NCI-H1092 treated with DMSO at 0.1 percent for 48 hours (cell line): ENCODE measurements at places on chromosomes 6 and 20.

DNA sequence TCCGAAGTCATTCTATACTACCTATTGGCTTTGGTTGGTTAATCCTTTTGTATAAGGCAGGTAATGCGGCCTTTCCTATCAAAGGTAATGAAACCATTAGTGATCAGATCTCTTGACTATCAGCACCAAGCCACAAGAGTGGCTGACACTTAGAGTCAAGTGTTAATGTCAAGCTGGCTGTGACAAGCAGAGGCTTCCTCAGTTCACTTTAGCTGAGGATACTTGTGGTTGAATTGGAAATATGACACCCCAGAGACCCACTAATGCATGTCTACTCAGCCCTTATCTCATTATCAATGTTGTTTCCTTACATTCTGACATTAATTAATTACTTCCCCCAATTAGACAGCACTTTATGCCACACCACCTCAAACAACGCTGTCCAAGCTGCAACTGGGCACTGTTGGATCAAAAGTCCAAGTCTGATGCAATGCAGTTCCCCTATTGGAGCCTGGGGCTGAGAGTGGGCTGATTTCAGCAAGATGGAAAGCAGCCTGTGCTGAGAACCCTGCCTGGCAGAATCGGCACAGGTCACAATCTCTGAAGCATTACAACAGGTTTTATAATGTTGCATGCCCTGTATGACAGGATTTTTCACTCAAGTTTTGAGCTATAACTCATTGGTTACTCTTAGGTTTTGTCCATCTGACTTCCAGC lies 273.5 kb downstream of the COL12A1 start:
- DNase-seq: no peak

- peak; percentile 85 for DNase-seq
These were observed 535 bp downstream of the NKAIN2 start for GRCh38 chr6:123804014-123804786.

DNA sequence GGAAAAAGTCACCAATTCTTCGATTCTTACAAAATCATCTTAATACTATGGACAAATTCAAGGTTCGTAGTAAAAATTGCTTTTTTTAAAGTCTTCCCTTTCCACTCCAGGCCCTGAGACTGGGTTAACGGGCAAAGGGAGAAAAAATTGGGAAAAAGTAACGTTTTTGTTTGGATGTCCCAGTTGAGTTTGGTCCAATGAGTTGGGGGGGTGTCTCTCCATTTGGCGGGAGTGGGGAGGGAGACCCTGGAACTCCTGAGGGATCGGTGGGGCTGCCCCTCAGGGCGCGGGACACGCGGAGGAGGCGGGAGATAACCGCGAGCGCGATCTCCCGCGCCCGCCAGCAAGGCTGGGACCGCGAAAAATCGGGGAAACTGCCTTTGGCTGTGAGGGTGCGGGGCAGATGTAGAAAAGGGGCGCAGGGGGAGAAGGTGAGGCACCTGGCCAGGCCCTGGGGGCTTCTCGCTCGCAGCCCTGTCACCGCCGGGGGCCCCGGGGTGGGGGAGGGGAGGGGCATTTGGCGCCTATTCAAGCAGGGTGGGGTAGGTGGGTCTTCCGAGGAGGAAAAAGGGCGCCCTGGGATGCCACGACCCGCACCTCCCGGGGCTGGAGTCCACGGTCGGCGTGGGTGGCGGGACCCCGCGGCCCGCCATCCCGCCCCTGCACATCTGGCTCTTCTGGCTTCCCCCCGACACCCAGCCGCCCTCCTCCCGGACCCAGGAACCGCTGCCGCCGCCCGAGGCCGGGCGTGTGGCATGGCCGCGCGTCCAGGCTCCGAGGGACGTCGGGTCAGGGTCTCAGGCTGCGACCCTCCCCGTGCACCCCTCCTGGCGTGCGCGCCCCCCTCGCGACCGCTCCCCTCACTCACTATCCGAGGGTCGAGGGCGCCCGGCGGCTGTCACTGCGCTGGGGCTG lies 595 bp downstream of the FBXO5 start:
- DNase-seq: peak; percentile 10

- no peak for DNase-seq
These were observed 21.2 kb downstream of the PTPRK start for GRCh38 chr6:128499079-128499731.

- DNase-seq: no peak
These were observed 107.8 kb upstream of the ESR1 start for GRCh38 chr6:151699719-151700118.

DNA sequence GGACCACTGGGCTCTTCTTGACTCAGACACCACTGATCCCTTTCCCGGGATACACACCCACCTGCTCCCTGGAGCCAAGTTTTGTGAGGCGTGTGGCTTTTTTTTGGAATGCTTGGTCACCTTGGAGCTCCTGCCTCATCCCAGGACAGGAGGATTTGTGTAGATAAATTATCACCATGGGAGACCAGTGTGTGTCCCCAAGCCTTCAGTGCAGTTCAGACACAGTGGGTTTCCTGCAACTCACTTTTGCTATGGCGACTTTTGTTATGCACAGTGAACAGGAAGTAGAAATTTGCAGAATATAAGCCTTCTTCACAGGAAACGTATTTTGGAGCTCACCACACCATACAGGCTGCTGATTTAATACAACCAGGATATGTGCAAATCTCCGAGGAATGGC lies 357.4 kb downstream of the PAX1 start:
- no peak for DNase-seq

DNA sequence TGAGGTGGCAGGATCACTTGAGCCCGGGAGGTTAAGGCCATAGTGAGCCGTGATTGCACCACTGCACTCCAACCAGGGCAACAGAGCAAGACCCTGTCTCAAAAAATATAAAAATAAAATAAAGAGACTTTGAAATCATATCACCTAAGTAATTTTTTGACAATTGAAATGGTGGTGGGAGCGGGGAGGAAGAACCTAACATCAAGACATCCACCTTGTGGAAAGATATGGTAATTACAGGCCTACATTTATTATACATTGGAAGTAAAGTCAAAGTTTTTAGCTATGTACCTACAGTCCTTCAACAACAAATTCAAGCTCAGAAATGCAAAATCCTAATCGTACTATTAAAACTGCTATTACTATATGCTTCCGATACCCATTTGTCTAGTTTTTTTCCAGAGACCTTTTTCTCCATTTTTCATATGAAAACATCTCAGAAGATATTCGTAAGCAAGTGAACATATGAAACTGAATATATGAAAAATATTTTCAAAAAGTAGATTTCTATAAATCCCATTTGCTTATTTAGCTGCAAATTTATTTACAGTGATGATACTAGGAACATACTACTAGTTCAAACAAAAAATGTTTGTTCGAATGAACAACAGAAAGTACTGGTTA lies 83.3 kb downstream of the SYCP2 start:
- peak; percentile 39 for DNase-seq

DNA sequence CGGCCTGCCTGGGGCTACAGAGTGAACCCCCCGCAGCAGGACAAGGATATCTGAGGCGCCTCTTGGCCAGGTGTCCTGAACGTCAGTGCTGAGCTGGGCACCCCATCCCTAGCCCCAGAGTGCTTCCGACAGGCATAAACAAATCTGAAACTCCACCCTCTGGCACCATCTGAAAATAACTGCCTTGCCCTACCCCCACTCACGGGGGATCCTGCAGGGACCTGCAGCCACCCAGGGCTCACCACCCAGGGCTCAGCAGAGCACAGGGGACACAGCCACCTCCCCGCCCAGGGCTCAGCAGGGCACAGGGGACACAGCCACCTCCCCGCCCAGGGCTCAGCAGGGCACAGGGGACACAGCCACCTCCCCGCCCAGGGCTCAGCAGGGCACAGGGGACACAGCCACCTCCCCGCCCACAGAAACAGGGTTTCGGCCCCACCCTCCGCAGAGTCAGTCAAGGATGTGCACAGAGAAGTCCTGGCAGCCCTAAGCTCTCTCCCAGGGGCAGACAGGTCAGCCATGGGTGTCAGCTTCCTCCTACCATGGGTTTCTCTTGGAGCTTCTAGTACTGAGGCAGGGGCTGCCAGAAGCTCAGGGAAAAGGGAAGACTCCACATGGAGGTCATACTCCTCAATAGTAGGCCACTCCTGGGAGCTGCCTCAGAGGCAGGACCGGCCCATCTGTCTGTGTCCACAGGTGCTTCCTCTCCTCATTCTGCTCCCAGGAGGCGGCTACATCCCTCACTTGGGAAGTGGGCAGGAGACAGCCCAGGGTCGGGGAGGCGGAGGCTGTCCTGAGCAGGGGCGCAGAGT lies 4.6 kb downstream of the UCKL1 start:
- no peak for DNase-seq

DNA sequence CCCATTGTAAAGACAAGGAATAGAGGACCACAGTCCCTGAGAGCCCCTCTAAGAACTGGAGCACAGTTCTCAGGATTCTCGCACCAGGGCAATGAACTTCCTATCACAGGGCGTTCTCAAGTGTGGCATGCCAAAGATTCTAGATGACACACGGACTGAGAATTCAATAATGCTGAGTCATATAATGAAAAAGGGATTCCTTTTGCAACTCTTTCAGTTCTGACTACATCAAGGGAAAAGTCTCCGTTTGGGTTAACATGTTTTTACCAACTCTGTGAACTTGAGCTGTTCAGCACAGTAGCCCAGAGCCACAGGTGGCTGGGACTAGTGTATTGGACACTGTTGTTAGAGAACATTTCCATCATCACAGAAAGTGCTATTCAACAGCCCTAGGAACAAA lies 3.4 kb downstream of the MED20 start:
- DNase-seq: no peak

GRCh38 chr20:57330998-57331397 lies 1.4 kb downstream of the SPO11 start:
- no peak for DNase-seq

DNA sequence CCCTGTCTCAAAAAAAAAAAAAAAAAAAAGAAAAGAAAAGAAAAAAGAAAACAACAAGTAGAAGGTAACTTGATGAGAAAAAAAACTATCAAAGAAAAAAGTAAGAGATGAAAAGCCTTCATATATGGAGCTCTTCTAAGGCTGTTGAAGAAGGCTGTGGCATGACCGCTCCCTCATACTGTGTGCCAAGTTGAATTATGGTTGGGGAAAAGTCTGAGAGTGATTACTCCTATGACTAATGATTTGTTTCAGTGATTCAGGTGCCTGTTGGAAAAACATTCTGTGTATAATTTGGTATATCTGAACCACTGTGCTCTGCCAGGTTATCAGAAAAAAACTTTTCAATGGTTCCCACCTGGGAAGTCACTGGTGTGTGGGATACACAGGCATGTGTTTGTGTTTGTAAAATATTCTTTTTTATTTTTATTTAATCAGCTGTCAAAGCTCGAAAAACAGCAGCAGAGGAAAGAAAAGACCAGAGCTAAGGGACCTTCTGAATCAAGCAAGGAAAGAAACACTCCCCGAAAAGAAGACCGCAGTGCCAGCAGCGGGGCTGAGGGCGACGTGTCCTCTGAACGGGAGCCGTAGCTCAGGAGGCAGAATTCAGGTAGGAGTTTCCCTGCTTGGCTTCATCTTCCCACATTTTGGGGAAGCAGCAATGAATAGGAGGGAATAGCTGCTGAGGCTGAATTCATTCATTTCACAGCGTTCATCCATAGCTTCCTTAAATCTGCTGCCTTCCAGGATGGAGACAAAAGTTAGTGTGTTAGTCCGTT lies 69.7 kb upstream of the SCP2D1 start:
- no peak for DNase-seq

DNA sequence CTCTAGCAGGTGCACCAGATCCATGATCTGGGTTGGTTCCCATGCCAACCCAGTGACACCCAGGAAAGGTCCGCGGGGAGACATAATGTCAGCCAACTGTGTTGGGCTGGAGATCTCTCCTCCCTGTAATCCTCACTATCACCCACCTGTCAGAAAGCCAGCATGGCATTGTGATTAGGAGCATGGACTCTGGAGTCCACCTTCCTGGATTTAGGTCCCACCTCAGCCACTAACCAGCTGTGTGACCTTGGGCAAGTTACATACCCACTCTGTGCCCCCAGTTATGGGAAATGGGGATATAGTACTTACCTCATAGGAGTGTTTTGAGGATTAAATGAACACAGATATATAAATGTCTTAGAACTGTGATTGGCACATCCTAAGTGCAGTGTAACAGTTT lies 97.9 kb downstream of the ZDHHC14 start:
- DNase-seq: no peak

- no peak for DNase-seq
These were observed 85.4 kb downstream of the NINL start for GRCh38 chr20:25499855-25500434.

GRCh38 chr20:48620507-48621375 lies 207.1 kb downstream of the PREX1 start:
- peak; percentile 86 for DNase-seq

DNA sequence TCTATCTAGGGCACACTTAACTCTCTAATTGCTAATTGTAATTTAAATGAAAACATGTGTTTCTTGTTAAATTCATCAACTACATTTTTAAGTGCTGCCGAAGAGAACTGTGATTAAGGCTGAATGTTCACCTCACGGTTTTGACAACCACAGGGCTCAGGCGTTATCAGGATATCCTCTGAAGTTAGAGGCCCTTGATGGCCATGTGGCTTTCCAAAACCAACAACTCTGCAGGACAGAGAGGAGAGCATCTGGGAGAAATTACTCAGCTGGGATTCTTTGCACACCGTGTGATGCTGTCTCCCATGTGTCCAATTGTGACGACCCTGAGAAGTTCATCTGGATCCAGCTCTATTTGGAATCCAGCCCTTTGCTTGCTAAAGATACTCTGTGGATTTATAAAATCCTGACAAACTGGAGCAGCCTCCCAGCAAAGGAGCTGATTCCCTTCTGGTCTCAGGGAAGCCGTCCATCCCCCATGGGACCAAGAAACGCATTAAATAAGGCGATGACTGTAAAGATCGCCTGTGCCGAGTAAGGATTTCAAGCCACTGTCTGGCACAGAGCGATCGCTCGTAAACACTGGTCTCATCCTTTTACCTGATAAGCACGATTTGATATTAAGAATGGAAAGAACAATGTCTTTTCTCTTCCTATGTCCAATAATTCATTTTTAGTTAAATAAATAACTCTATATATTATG lies 401.1 kb downstream of the CD83 start:
- DNase-seq: no peak

DNA sequence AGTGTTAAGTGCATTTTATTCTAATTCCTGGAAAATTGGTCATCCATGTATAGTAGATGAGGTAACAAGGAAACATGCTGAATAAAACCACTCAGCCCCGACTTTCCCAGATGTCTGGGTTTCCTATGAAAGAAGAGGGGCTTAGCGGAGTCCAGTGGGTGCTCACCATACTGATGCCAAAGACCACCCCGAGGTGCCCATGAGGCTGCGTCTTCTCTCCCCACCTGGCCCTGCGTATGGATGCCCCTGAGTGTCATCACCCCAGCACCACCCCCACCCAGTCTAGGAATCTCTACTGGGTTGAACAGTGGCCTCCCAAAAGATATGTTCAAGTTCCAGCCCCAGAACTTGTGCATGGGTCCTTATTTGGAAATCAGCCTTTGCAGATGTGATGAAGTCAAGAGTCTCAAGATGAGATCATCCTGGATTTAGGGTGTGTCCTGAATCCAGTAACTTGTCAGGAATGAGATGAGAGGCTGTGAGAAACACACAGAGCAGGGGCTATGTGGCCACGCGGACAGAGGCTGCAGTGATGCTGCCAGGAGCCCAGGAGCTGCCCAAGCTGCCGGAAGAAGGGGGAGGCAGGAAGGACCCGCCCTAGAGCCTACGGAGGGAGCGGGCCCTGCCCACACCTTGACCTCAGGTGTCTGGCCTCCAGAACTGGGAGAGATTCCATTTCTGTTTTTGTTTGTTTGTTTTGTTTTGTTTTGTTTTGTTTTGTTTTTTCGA lies 124.6 kb upstream of the CDH4 start:
- no peak for DNase-seq
